Right cardiac atrium (tissue), 5 donors: ENCODE measurements at places on chromosomes 12 and 14. TPM values are rescaled to one million over a fixed set of nuclear protein-coding genes. Genes with fewer than 3 reads are reported as not detected.

ZNF219 gene
- 49.1 TPM for total RNA-seq

- no peak for DNase-seq
Observed at GRCh38 chr12:111442301-111443045, 36.8 kb downstream of the SH2B3 start.

DNA sequence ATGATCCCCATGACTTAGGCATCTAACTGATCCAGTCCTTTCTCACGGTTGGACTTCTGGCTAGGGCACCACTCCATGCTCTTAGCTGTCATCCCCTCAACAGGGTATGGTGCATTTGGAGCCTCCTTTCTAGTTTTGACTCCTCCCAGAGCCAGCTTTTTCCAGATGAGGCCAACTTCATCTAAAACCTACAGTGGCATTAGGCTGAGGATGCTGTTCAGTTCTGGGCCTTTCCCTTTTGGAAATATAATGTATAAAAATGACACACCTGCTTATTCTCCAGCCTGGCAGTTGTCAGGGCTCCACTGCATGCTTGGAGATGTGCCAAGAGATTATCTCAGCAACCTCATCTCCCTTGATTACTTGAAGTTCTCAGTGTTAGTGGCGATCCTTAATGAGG, 239.7 kb downstream of the EMP1 start:
- no peak for DNase-seq

GRCh38 chr12:80756875-80757274, 40.2 kb downstream of the MYF5 start:
- no peak for DNase-seq

DNA sequence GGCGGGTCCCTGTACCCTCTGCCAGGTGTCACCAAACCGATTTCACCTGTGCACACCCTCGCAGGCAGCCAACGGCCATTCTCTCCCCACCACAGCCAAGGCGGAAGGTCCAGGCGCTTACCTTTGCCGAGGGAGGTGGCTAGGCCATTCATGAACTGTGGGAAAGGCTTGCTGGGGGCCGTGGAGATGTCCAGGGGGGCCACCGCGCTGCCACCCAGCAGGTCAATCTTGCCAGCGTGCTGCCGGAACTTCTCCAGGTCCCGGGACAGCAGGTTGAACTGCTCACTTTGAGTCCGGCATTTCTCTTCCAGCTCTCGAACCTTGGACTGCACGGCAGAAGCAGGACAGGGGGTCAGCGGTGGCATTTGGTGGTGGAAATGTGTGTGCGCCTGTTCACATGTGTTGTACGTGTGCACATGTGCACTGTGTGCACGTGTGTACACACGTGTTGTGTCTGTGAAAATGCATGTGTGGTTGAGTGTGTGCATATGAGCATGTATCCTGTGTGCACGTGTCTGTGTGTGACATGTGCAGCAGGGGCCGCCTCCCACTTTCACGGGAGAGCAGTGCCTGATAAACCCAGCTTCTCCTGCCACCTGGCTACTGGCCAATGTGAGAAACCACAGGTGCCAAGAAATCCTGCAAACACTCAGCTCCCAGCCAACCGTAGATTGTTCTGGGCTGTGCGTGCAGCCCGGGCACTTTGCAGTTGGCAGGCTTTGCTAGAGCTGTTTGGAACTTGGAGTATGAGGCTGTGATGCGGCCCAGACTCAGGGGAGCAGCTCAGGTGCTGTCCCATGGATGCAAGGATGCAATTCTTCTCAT, 118.9 kb downstream of the PIWIL1 start:
- peak; percentile 53 for DNase-seq

DNA sequence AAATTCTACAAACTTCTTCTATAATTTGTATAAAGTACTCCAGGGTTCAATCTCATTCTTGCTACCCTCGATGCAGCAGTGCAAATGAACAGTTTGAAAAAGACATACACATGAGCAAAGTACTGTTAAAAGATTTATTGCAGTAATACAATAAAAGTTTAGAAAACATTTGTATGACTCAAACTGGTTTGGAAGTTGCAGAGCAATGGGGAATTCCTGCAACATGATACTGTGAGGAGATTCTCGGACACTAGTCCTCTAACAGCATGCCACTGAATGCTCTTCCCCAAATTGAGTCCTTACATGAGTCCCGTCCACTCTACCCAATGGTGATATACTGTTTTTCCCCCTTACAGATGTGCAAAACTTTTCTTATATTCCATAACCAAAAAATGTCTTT, 45.4 kb downstream of the ATG14 start:
- DNase-seq: no peak

RFX4 gene
- not detected for total RNA-seq
